ENCODE measurements at places on chromosomes 2 and 18.

GRCh38 chr2:144896341-144896740 lies 376.4 kb upstream of the ZEB2 start:
- H3K4me1 ChIP-seq: no peaks in the 10 kb centered on the region
- no peak overlapping the region for H3K4me3 ChIP-seq
- H3K27me3 ChIP-seq: no peaks in the 10 kb centered on the region
- no peaks in the 10 kb centered on the region for H3K36me3 ChIP-seq
- DNase-seq: no peak
- H3K27ac ChIP-seq: no peak overlapping the region

- H3K4me1 ChIP-seq: no peaks in the 10 kb centered on the region
- H3K27ac ChIP-seq: no peak overlapping the region
- no peak overlapping the region for H3K4me3 ChIP-seq
- DNase-seq: no peak
- no peaks in the 10 kb centered on the region for H3K27me3 ChIP-seq
- H3K36me3 ChIP-seq: no peaks in the 10 kb centered on the region
These were observed 67.3 kb downstream of the RHBDD1 start for GRCh38 chr2:226903179-226903578.

- no peak overlapping the region for H3K4me3 ChIP-seq
These were observed 1186.8 kb upstream of the CELF4 start for GRCh38 chr18:38752430-38752829.

DNA sequence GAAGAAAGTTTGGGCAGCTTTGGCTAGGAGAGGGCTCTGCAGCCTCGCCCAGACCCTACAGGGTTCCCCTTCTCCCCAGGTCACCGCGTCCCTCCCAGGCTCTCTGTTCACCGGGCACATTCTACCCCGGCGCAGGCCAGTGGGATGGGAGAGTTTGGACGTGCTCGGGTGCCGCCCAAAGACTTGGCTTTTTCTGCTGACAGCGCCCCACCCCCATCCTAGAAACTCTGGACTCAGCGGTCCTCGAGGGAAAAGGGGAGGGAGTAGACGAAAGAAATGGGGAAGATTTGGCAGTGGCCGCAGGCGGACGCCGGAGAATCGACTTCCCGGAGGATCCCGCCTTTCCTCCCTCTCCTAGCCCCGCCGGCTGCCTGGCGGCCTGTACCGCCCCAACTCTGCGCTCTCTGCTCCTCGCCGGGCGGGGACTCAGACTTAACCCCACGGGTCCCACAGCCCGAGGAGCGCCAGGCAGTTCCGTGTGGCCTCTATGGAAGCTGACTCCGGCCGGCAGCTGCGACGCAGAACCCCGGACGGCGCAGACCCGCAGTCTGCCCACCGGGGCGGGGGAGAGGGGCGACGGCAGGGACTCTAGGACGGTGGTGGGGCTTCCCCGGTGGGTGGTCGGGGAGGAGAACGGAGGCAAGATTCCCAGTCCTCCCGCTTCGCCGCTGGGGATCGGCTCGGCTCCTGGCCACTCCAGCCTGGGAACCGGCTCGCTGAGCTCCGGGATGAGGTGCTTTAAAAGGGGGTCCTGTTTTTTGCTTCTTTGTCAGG lies 863 bp upstream of the SIX2 start:
- DNase-seq: peak; percentile 37
- peak overlapping the region; percentile 15 for H3K4me3 ChIP-seq
- H3K4me1 ChIP-seq: peaks cover 23% of the 10 kb centered on the region
- no peak overlapping the region for H3K27ac ChIP-seq
- peaks cover 62% of the 10 kb centered on the region for H3K27me3 ChIP-seq
- no peaks in the 10 kb centered on the region for H3K36me3 ChIP-seq

GRCh38 chr2:210399440-210400041 lies 77.0 kb downstream of the LANCL1 start:
- no peaks in the 10 kb centered on the region for H3K27me3 ChIP-seq
- peak; percentile 21 for DNase-seq
- H3K36me3 ChIP-seq: no peaks in the 10 kb centered on the region
